Cortex of kidney (tissue), 1 donor: ENCODE measurements at places on chromosomes 6 and 20.

DNA sequence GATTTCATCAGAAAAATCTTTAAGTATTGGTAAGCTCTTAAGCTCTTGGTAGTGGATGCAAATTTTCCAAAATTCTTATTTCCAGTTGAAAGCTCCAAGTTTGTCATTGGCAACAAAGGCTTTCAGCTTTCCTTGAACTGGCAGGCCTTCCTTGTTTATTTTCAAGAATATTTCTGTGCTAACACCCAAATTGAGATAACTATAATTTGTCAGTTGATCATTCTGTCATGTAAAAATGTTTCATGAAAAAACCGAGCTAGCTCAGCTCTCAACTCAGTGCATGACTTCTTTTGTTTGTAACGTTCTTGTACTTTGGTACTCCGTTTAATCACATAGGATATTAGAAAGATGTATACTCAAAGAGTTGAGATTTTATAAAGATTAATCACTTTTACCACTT, 38.9 kb upstream of the CALHM6 start:
- DNase-seq = no peak

DNA sequence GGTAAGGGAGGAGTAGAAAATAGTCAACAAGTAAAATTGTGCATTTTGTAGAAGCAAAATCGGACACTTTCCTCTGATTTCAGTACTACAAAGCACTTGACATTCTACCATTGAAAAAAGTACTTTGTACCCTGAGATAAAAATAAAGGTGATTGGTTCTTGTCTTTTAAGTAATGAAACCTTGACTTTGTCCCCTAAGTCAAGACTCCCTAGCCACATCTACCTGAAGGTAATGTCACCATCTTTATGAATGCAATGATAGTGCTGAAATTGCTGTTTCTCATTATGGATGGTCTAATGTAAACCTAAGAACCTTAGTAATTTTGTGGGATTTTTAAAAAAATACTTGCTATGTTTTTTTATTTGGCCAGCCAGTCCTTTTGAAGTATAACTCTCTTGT, 2.4 kb upstream of the MAN1A1 start:
- DNase-seq = no peak

DNA sequence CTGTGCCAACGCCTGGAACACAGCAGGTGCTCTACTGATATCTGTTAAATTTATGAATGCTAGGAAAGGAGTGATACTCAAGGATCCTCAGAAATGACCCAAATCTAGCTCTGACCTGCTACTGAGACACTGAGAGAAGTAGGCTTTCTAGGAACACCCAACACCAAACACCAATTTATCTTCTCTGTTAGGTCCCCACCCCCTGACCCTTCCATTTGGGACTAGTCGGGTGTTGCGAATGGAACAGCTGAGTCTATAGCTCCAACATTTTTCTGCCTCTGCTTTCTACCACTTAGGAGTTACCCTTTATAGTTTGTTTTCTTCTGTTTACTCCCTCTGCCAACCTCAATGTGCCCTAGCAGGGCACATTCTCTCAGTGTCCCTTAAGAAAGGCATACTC, 24.0 kb downstream of the CPNE1 start:
- no peak for DNase-seq

DNA sequence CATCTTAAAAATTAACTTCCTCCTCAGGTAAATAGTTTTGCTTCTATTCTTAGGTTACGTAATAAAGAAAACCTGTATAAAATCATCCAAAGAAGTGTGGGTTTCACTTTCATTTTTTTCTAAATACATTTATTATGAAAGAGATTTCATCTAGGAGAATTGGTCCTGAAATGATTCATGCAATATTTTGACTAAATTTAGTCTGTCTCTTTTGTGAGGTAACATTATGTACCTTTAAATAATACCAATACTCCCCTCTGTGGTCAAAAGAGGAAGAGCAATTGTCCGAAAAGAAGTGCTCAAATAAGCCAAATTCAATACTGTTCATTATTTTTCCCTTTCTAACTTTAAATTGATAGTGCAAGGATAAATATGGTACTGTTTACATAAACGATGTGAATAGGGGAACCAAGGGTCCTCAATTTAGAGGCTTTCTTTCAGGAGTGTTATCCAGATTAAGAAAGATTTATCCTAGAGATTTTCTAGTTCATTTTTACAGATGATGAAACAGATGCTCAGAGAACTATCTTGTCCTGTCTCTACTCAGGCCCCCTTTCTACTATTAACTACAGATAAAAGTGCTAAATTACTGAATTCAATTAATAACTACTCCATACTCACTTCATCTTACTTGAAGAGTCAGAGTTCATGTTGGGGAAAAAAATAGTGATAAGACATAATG, 26.2 kb downstream of the CYP39A1 start:
- no peak for DNase-seq

GRCh38 chr20:24017458-24017755, 28.8 kb upstream of the GGTLC1 start:
- no peak for DNase-seq
